ENCODE measurements at places on chromosomes 2 and 18.

DNA sequence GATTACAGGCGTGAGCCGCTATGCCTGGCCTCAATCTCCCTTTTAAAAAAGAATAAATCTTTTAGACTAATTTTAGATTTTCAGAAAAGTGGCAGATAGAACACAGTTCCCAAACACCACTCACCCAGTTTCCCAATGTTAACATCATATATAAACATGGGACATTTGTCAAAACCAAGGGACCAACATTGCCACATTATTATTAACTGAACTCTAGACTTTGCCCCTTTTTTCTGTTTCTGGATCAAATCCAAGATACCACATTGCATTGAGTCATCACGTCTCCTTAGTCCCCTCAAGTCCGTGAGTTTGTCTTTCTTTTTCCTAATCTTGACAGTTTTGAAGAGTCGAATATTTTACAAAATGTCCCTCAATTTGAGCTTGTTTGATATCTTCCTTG, 2.4 kb downstream of the C2orf42 start:
- DNase-seq: no peak

GRCh38 chr18:58091099-58091611, 47.1 kb downstream of the NEDD4L start:
- peak; percentile 48 for DNase-seq

DNA sequence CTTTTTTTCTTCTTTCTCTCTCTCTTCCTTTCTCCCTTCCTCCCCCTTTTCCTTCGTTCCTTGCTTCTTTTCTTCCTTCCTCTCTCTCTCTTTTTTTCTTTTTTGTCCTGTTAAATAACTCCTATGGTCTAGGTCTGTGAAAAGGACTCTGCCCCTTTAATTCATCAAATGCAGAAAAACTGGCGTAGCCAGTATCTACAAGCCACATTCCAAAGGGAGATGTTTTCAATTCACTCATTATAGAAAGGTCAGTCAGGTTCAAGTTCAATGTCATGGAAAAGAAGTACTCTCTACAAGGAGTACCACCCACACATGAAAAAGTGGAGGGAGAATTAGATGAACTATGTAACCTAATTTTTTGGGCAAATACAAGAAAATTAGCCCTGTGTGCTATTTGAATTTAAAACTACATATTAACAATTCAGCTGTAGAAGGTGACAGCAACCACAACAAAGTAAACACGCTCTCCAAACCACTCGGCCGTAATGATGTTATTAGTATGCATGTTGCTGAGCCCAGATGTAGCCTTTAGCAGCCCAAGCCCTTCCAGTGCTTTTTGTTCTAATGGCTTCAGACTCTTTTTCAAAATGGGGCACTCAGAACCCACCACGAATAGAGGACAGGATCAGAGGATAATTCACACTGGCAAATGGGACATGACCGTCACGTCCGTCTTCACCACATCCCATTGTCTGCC, 735.4 kb upstream of the FANCL start:
- DNase-seq: no peak

GRCh38 chr2:233063976-233064411, 3.9 kb downstream of the INPP5D start:
- peak; percentile 36 for DNase-seq

- no peak for DNase-seq
Measured at GRCh38 chr18:74531043-74531442, 3.3 kb upstream of the CNDP1 start.

- no peak for DNase-seq
Measured at GRCh38 chr2:202346180-202346579, 29.9 kb upstream of the BMPR2 start.

DNA sequence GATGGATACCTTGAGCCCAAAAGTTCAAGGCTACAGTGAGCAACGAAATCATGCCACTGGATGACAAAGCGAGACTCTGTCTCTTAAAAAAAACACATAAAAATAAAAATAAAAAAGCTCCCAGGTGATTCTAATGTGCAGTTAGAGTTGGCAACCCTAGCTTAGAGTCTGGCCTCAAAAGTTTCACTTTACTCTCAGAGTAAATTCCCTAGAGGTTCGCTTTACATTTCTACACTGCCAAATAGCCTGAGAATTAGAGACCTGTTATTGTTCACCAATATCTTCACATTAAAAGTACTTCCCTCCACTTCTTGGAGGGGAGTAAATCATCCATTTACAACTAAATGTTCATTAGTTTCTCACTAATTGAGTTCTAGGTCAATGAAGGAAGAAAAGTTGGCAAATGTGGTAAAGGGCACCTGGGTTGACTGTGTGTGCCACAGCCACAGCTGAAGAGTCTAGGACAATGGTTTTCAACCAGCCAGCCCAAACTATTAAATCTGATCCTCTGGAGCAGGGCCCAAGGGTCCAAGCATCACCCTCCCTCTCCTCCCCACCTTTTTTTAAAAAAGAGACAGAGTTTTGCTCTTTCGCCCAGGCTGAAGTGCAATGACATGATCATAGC, 15.2 kb upstream of the TMEM37 start:
- DNase-seq: no peak
